Substantia nigra (tissue), 51 donors: ENCODE measurements at places on chromosomes 7 and 10.

DNA sequence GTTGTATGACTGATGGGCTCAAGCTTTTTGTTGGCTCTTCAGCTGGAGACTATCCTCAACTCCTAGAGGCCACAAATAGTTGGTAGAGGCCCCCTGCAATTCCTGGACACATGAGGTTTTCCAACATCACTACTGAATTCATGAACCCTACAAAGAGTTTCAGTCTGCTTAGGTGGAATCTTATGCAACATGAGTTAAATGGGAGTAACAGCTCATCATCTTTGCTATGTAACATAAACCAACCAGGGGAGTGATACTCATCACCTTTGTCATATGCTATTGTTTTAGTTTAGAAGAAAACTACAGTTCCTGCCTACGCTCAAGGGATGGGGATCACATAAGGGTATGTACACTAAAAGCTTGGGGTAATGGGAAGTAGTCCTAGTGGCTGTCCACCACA lies 729.4 kb downstream of the SORCS1 start:
- no peak for DNase-seq

DNA sequence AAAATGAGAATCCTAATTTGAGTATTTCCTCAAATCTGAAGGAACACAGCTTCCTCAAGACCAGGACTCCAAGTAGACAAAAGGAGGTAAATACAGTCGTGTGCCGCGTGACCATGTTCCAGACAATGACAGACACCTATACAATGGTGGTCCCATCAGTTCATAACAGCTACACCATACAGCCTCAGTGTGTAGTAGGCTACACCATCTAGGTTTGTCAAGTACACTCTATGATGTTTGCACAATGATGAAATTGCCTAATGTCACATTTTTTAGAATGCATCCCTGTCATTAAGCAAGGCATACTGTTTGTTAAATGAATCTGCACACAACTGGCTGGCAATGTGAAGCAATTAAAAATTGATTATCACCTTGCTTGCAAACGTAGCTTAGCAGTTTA lies 107.9 kb downstream of the PROSER2 start:
- DNase-seq: no peak

GRCh38 chr10:50312464-50313437 lies 61.4 kb upstream of the ASAH2 start:
- no peak for DNase-seq

GRCh38 chr7:128811631-128812430 lies 18.4 kb upstream of the FLNC start:
- DNase-seq: no peak

GRCh38 chr7:96718107-96719003 lies 8.7 kb upstream of the SEM1 start:
- no peak for DNase-seq

DNA sequence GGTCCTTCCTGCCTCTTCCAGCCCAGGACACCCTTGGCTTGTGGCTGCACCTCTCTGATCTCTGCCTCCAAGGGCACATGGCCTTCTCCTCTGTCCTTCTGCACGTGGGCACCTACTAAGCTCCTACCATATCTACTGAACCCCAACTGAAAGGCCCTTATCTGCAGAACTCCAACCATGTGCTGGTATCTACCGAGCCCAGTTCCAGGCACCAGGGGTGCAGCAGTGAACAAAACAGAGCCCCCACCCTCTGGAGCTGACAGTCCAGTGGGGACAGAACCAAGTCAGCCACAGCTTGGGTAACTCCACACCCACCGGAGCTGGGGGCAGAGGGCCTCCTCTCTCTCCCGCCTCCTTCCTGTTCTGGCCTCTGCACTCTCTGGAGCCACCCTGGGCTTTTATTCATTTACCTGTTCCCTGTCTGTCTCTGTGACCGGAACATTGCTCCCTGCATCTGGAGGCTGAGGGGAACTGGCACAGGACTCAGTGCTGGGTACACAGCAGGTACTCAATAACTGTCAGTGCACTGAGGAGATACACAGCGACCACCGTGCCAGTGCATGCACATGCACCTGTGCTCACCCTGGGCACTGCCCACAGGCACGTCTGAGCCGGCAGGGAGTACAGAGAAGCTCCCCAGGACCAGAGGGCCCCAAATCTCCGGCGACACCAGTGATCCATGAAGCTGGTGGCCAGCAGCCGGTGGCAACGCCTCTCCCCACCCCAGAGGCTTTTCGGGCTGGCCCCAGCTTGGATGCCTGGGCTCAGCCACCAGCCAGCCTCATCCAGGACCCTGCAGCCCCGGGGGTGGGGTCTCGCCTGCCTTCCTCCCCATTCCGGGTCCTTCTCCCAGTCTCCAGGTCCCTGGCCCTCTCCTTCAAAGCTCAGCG lies 2.0 kb downstream of the MICALL2 start:
- no peak for DNase-seq
